PC-9 (cell line): ENCODE measurements at places on chromosomes 16 and 17. TPM values are rescaled to one million over a fixed set of nuclear protein-coding genes. Genes with fewer than 3 reads are reported as not detected.

DNA sequence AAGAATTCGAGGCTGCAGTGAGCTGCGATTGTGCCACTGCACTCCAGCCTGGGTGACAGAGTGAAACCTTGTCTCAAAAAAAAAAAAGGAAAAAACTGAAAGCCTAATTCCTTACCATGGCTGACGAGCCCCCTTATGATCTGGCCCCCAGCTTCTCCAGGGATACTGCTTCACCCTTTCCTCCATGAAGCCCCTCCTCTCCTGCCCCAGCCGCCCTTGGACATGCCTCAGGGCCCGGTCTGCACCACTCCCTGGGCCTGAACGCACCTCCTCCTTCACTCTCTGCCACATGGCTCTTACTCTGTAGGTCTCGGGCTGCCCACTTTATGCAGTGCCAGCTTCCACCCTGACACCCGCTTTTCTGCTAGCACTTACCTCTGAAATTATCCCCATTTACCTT is 65.3 kb downstream of the COG7 start:
- no peaks in the 10 kb centered on the region for H3K4me1 ChIP-seq
- H3K27me3 ChIP-seq, result no peaks in the 10 kb centered on the region
- no peak overlapping the region for H3K4me3 ChIP-seq
- no peaks in the 10 kb centered on the region; the same call in 1 of the 2 replicates for H3K36me3 ChIP-seq

DNA sequence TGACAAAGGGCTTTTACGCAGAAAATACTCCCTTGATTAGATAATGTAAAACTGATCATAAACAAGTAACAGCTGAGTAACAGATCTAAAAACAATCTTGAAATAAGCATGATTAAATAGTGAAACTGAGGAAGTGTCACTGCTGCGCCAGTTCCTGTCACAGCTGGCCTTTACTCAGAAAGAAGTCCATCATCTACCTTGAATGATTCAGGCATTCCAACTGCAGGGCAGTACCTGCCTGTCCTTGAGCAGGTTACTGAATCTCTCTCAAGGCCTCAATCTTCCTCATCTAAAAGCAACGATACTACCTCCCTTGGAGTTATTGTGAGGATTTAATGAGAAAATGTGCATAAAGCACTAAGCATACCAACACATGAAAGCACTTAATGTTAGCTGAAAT is 12.7 kb downstream of the PHLPP2 start:
- H3K4me1 ChIP-seq, result peaks cover 39% of the 10 kb centered on the region
- no peaks in the 10 kb centered on the region for H3K27me3 ChIP-seq
- no peak overlapping the region for H3K4me3 ChIP-seq
- DNase-seq, result no peak
- peak overlapping the region; percentile 3; the same call in 1 of the 2 replicates for H3K27ac ChIP-seq

Gene C17orf50
- total RNA-seq, result not detected in 2 replicates

GRCh38 chr17:62067165-62068145 is 2.4 kb upstream of the MED13 start:
- H3K4me1 ChIP-seq, result peaks cover 17% of the 10 kb centered on the region
- H3K27me3 ChIP-seq, result no peaks in the 10 kb centered on the region
- H3K27ac ChIP-seq, result no peak overlapping the region
- DNase-seq, result no peak
- H3K36me3 ChIP-seq, result 0 out of 2 replicates have a peak, but pooled peaks cover 8% of the 10 kb centered on the region
- H3K4me3 ChIP-seq, result no peak overlapping the region

DNA sequence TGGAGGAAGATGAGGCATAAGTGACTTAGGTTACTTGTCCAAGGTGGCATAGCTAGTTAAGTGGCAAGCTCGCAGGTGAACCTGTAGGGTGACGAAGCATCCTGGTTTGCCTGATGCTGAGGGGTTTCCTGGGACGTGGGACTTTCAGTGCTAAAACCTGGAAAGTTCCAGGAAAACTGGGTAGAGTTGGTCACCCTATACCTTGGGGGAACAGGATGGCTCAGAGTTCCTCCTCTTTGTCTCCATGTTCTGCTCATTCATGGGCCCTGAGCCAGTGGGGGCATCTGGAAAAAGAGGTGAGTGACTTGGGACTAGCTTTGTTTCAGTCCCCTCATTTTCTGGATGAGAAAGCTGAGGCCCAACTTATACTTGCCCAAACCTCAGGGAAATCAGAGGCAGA is 268.0 kb upstream of the N4BP1 start:
- H3K36me3 ChIP-seq, result no peaks in the 10 kb centered on the region
- DNase-seq, result no peak
- no peaks in the 10 kb centered on the region for H3K4me1 ChIP-seq
- H3K4me3 ChIP-seq, result no peak overlapping the region
- no peak overlapping the region for H3K27ac ChIP-seq

DNA sequence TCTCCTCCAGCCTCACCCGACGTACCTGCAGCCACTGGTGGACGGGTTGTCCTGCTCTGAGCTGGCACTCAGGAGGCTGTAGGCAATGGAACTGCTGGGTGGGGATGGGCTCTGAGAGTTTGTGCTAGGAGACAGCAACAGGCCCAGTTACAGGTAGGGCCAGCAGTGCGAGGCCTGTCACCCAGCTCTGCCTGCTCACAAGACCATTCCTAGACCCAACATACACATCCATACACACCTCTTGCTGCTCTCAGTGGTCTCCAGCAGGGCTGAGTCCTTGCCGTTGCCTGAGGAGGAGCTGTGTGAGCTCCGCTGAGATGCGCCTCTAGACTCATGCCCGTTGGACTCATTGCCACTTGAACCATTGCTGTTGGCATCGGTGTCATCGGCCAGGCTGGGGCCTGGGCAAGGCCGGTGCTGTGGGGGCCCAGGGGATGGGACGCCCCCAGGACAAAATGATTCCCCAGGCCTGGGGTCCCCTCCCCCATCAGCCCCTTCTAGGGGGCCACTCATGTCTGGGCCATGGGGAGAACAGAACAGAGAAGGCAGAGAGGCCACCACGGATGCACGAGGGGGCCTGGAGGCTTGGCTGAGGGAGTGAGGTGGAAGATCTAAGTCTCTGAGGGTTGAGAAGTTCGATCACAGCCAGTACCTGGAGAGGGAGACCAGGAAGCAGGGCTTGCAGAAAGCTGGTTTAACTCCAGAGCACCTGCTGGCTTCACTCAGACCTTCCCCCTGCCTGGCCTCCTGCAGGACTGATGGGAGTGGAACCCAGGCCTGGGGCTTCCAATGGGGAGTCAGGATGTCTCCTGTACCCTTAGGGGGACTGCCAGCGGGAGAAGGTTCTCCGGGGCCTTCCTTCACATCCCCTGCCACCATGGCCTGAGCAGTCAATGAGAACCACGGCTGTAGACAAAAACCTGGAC is 1.7 kb downstream of the PER1 start:
- peaks cover 22% of the 10 kb centered on the region for H3K4me1 ChIP-seq
- no peak overlapping the region for H3K27ac ChIP-seq
- no peaks in the 10 kb centered on the region for H3K27me3 ChIP-seq
- no peak overlapping the region; the same call in 1 of the 2 replicates for H3K4me3 ChIP-seq
- no peaks in the 10 kb centered on the region for H3K36me3 ChIP-seq

- H3K27ac ChIP-seq, result no peak overlapping the region
- H3K4me3 ChIP-seq, result no peak overlapping the region
- no peaks in the 10 kb centered on the region for H3K36me3 ChIP-seq
- H3K4me1 ChIP-seq, result no peaks in the 10 kb centered on the region
- no peaks in the 10 kb centered on the region for H3K27me3 ChIP-seq
- DNase-seq, result no peak
Measured at GRCh38 chr16:72908362-72909167, 139.4 kb downstream of the ZFHX3 start.

DNA sequence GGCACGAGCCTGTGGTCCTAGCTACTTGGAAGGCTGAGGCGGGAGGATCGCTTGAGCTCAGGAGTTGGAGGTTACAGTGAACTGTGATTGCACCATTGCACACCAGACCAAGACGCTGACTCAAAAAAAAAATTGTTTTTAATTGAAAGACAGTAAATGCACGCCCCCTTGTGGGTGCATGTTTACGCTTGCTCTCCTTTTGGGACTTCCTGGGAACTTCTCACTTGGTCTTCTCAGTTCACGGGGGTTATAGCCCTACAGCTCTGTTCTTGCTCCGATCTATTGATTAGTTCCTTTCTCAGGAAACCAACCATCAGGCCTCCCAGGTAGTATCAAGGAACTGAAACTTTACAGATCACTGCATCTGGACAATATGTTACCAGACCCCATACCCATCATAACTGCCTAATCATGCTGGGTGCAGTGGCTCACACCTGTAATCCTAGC is 14.2 kb upstream of the RIPOR1 start:
- no peaks in the 10 kb centered on the region for H3K27me3 ChIP-seq
- H3K4me1 ChIP-seq, result peaks cover 7% of the 10 kb centered on the region; the same call in 1 of the 2 replicates
- DNase-seq, result peak; percentile 65
- no peak overlapping the region for H3K27ac ChIP-seq
- no peak overlapping the region for H3K4me3 ChIP-seq

- no peak overlapping the region for H3K27ac ChIP-seq
- peaks cover under 1% of the 10 kb centered on the region; the same call in 1 of the 2 replicates for H3K4me1 ChIP-seq
- H3K27me3 ChIP-seq, result no peaks in the 10 kb centered on the region
- H3K36me3 ChIP-seq, result no peaks in the 10 kb centered on the region
Measured at GRCh38 chr16:85378145-85379040, 234.7 kb upstream of the GSE1 start.

DNA sequence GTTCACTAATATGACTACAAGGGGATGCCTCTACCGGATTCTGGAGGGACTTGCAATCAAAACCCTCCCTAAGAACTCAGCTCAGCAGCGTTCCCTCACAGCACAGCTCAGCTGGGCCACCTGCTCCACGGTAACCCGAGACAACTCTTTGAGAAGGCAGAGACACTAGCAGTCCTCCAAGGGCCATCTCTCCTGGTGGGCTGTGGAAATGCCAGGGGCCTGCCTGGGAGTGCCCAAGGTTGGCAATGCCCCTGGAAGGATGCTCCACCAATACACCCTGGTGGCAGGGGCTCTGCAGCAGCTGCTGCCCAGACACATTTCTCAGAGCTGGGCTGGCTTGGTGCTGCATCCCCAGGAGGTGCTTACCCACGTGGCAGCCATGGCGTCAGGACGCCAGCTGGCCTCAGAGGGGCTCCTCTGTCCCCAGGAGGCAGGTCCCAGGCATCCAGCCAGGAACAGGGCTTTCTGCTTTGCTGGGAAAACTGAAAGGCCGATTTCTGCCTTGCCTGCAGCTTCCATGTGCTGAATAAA is 16.5 kb downstream of the CDIP1 start:
- no peaks in the 10 kb centered on the region for H3K36me3 ChIP-seq
- H3K4me3 ChIP-seq, result no peak overlapping the region
- no peaks in the 10 kb centered on the region for H3K4me1 ChIP-seq
- H3K27me3 ChIP-seq, result no peaks in the 10 kb centered on the region
- no peak overlapping the region for H3K27ac ChIP-seq
- no peak for DNase-seq

DNA sequence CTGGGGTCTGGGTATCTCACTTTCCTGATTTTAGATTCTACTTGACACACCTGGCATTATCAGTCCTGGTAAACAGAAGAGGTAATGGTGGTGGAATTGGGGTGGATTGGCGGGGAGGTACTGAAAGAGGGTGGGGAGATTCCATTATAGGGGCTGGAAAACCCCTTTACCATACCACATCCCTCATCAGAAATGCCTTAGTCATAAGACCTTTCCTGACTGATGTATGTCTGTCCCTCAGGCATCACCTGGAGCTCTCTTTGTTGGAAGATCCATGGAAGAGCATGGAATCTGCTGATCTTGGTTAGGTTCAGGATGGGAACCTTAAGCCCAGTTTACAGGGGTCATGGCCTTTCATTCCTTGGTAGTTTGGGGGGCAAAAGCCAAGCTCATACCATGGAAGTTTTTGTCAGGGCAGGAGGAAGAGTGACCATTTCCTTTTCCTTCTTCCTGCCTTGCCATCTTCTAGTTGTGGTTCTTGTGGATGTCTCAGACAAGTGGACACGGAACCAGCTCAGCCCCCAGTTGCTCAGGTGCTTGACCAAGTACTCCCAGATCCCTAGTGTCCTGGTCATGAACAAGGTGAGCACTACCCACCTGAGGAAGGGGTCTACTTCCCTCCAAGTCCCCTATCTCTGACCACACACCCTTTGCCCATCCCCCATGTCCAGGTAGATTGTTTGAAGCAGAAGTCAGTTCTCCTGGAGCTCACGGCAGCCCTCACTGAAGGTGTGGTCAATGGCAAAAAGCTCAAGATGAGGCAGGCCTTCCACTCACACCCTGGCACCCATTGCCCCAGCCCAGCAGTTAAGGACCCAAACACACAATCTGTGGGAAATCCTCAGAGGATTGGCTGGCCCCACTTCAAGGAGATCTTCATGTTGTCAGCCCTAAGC is 3.3 kb downstream of the ERAL1 start:
- no peak overlapping the region for H3K27ac ChIP-seq
- H3K36me3 ChIP-seq, result no peaks in the 10 kb centered on the region
- H3K4me1 ChIP-seq, result peaks cover 5% of the 10 kb centered on the region; the same call in 1 of the 2 replicates
- no peak for DNase-seq

Gene TVP23A
- total RNA-seq, result not detected in 2 replicates

- H3K27me3 ChIP-seq, result no peaks in the 10 kb centered on the region
- no peak overlapping the region for H3K27ac ChIP-seq
- no peak overlapping the region for H3K4me3 ChIP-seq
- H3K4me1 ChIP-seq, result no peaks in the 10 kb centered on the region
- DNase-seq, result no peak
- peaks cover 12% of the 10 kb centered on the region; the same call in 1 of the 2 replicates for H3K36me3 ChIP-seq
Measured at GRCh38 chr16:57653936-57654335, 14.2 kb upstream of the ADGRG3 start.

DNA sequence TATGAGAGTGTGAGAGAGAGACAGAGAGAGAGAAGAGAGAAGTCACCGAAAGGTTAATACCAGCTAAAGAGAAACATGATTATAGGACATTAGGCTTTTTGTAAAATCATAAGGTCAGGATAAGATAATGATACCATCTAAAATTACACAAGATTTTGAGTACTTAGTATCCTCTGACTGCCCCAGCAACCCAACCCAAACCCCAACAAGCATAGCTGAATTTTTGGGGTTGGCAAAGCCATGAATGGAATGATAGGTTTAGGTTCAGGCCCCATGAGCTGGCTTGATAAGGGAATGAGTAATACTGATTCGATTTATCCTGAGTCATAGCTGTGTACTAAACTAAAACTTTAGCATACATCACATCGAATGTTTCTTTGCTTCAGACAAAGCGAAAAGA is 259.5 kb downstream of the IRX3 start:
- peaks cover 67% of the 10 kb centered on the region for H3K4me1 ChIP-seq
- DNase-seq, result peak; percentile 66
- H3K4me3 ChIP-seq, result peak overlapping the region; percentile 29; the same call in 1 of the 2 replicates

GRCh38 chr16:65178151-65178550 is 56.3 kb upstream of the CDH11 start:
- H3K27ac ChIP-seq, result no peak overlapping the region
